ENCODE measurements at places on chromosomes 11 and 22.

GRCh38 chr11:35393098-35393497, 26.3 kb downstream of the SLC1A2 start:
- no peak for DNase-seq

- DNase-seq, result no peak
Observed at GRCh38 chr11:33064033-33064825, 24.9 kb downstream of the TCP11L1 start.

DNA sequence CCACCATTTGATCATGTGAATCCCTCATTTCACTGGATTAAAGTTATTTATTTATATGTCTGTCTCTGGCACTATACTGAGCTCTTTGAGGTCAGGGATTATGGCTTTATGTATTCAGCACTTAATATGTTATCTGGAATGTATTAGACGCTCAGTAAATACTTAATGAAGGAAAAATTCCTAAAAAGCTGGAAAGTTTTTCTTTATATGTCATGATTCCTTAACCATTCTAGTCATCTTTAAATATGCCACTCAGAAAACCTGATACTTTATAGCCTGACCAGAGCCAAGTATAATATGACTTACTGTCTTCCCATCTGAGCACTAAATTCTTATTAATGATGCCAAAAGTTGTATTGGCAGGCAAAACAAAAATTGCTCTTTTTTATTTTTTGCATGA, 27.1 kb downstream of the RNF169 start:
- no peak for DNase-seq

DNA sequence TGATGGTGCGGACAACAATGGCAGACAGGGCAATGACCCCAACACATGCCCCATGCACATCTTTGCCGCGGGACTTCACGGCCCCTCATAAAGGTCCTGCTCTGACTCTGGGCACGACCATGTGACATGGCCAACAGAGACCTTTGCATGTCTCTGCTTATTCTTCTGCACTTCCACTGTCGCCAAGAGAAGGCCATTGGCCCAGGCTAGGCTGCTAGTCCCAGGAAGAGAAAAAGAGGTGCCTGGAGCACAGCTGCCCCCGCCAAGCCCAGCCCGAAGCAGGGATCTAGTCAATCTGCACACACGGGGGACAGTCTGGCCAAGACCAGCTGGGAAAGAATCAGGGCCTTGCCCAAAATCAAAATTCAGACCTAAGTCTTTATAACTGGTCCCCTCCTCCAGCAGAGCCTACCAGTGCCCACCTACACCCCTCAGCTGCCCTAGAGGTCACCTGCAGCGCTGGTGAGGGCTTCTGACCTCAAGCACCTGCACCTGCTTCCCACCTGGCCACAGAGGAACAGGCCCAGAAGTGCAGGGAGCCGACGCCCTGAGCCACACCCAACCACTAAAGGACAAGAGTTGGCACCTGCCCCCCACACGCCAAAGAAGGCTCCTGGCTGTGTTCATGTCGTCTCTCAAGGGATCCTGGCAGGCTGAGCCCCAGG, 8.1 kb downstream of the SULT4A1 start:
- no peak for DNase-seq

DNA sequence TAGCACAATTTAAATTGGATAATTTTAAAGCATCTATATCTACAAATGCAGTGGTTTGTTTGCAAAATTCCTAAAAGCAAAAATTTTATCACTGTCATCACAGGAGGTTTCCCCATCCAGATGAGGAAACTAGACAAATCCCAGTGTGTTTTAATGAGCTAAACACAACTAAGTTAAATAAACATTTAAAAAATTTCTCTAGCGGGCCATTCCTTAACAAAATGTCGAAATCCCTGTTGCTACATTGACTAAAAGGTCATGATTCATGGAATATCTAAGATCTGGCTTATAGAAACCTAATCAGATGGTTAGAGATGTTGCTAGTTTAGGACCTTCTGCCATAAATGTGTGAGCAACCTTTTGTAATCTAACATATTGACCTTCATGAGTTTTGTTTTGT, 107.3 kb upstream of the BDNF start:
- no peak for DNase-seq

- DNase-seq, result no peak
Observed at GRCh38 chr11:73186294-73186850, 31.7 kb upstream of the P2RY2 start.

DNA sequence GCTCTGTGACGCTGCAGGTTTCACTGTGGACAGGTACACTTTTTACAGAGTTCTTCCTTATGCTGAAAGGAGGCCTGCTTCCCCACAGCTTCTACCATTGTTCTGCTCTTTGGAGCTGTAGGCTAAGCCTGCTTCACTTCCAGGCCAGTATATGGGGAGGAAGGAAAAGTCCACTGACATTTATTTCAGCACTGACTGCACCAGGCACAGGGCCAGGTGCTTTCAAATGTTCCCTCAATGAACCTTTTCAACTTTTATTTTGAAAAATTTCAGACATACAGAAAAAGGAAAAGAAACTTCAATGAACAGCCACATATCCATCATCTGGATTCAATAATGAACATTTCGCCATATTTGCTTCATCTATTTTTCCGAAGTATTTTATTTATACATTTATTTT, 22.0 kb downstream of the POU2F3 start:
- no peak for DNase-seq

DNA sequence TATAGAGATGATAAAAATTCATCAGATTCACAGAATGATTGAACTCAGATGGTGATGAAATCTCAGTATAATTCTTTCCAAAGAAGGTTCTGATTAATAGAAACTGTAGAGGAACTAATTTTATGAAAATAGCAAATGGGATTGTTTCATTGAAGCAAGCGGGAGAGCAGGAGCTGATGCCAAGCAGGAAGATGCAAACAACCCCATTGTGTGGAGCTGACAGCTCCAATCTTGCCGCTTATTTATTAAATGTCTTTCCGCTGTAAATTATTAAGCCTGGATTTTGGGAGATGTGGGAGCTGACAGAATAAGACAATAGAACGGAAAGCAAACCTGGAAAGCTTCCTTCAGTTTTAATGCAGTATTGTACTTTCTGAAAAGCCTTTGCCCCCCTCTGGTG, 6.0 kb upstream of the TMEM218 start:
- no peak for DNase-seq

- no peak for DNase-seq
Observed at GRCh38 chr22:36067235-36067558, 38.6 kb upstream of the RBFOX2 start.
